C1 segment of cervical spinal cord (tissue), 14 donors: ENCODE measurements at places on chromosomes 5 and 9.
A peak's percentile ranks its signal among the peaks of the same experiment; 100 is the strongest.

- DNase-seq, result no peak
Measured at GRCh38 chr5:72662305-72662704, 154.2 kb upstream of the TNPO1 start.

GRCh38 chr9:108786901-108787689 lies 68.7 kb downstream of the ACTL7B start:
- DNase-seq, result no peak

DNA sequence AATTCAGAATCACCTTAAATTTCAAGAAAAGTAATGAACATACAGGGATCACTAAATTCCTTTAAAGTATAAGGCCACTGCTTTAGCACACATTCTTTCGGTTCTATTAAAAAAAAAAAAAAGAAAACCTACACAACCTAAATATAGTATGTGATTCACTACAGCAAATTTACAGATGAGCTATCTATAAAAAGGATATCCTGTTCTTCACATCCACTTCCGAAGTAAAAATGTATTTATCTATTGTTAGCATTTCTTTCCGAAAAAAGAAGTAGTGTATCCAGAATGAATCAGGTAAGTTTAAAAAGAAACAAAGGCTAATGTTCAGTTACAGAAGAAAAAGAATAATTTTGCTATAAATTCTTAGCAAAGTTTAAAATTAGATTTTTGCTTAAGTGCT lies 70.2 kb downstream of the ECPAS start:
- no peak for DNase-seq

DNA sequence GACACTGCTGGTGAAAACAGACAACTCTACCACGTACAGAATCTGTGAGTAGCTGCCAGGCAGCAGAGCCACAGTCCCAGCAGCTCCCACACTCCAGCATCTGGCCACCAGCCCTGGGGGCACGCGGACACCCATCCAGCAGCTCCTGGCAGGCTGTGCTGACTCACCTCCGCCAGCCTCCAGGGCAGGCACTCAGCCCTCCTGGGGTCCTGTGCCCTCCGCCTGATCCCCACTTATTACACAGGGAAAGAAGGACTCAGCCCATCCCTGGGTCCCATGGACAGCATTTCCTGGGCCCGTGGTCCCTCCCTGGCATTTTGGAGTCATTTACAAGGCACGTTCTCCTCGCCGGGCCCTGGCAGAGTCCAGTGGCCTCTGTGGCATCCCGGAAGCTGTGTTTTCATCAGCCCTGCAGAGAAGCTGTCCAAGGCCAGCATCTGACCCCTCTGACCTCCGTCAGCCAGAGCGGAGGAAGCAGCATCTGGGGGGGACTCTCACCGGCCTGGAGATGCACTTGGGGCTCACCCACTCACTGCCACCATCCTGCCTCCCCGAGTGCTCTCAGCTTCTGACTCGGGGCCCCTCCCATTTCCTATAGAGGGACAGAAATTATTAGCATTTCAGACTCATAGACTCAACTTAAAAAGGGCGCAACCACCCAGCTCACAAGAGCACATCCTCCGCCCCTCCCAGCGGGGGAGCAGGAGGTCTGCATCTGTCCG lies 21.6 kb downstream of the PAEP start:
- DNase-seq, result no peak

GRCh38 chr5:168946363-168946762 lies 354.6 kb downstream of the SLIT3 start:
- no peak for DNase-seq

- no peak for DNase-seq
Measured at GRCh38 chr5:14216902-14217301, 73.8 kb downstream of the TRIO start.

GRCh38 chr5:8093669-8094068 lies 224.7 kb downstream of the MTRR start:
- DNase-seq, result no peak

- no peak for DNase-seq
Measured at GRCh38 chr5:172802567-172803176, 31.4 kb upstream of the ERGIC1 start.

GRCh38 chr5:95631255-95631958 lies 11.5 kb downstream of the GPR150 start:
- no peak for DNase-seq

DNA sequence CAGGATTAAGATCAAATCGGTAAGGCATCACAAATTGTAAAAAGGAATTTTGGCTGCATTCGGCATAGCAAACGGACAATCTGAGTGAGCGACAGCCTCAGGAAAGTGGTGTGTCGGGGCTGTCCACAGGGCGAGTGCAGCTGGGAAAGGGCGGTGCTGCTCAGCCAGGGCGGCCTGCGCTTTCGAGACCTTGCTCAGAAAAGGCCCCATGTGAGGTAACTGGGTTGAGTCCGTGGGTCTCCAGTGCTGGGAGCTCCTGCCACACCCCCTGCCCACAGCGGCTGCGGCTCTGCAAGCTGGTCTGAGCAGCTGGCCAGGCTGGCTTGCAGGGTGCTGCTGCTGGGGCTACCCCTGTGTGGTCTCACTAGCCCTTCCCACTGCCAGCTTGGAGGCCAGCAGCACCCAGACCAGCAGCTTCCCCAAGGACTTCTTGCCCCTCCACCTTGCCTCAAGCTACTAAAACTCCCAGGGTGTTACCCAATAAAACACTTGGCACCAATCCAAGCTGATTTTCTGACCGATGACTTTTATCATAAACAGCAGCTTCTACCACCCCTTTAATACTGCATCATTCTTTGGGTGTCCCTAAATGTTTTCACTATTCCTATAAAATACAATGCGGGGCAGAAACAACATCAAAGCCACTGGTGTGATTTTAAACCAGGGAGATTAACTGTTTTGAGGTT lies 6.2 kb downstream of the SURF2 start:
- DNase-seq, result no peak

GRCh38 chr9:131823701-131824146 lies 83.8 kb upstream of the RAPGEF1 start:
- no peak for DNase-seq

DNA sequence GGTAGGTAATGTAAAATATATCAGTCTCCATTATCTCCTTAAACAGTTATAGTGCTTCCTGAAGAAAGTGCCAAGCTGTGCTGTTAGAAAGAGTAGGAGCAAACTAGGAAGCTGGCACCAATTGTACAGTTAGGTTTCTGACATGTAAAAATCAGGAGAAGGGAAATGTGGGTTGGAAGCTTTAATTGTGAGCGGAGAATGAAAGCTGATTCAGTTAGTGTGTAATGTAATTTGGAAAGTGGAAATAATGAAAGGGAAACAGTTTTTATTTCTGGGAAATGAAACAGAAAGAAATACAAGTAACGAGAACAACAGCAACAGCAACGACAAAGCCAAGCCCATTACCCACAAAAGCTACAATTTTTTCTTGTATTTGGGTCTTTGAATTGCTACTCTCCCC lies 48.8 kb upstream of the JAK2 start:
- no peak for DNase-seq

- DNase-seq, result no peak
Measured at GRCh38 chr9:38200431-38200830, 131.4 kb upstream of the SHB start.

GRCh38 chr9:128429513-128430086 lies 8.9 kb downstream of the CERCAM start:
- DNase-seq, result peak; percentile 76

DNA sequence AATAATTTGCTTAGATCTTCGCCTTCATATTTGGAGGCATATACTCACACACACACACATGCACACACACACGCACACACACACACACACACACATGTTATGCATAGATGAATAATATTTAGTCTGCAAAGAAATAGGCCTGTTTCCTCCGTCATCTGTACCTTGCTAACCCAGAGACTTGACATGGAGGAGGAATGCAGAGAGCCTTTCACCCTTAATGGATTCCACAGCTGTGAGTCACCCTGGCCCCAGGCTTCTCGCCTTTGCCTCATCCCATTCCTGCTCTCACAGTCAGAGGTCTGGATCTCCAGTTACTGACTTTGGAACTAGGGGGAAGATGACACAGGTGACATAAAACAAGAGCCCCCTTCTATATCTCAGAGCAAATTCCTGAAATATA lies 29.7 kb downstream of the ZNF462 start:
- DNase-seq, result no peak

GRCh38 chr5:17396247-17396646 lies 101.8 kb upstream of the TAF11L2 start:
- DNase-seq, result no peak

- peak; percentile 30 for DNase-seq
Measured at GRCh38 chr9:137456061-137456863, 2.9 kb downstream of the NSMF start.
